AG09319 (cell line): ENCODE measurements at places on chromosomes 11 and 22.
A peak's percentile ranks its signal among the peaks of the same experiment; 100 is the strongest.

DNA sequence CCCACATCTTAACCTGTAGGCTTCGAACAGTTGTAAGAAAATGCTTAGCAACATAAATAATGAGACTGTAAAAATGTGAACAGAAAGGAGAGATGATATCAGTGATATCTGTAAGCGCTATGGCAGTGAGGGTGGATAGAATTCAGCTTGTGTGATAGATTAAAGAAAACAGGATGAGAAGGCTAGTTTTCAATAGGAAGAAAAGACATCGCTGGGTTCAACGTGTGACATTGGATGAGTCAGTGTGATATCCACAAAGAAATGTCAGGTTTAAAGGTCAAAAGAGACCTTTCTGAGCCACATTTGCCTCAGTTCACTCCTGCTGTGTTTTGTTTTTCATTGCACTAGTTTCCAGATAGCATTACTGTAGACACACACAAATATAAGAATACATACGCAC lies 13.7 kb upstream of the RFPL3 start:
- DNase-seq, result no peak

DNA sequence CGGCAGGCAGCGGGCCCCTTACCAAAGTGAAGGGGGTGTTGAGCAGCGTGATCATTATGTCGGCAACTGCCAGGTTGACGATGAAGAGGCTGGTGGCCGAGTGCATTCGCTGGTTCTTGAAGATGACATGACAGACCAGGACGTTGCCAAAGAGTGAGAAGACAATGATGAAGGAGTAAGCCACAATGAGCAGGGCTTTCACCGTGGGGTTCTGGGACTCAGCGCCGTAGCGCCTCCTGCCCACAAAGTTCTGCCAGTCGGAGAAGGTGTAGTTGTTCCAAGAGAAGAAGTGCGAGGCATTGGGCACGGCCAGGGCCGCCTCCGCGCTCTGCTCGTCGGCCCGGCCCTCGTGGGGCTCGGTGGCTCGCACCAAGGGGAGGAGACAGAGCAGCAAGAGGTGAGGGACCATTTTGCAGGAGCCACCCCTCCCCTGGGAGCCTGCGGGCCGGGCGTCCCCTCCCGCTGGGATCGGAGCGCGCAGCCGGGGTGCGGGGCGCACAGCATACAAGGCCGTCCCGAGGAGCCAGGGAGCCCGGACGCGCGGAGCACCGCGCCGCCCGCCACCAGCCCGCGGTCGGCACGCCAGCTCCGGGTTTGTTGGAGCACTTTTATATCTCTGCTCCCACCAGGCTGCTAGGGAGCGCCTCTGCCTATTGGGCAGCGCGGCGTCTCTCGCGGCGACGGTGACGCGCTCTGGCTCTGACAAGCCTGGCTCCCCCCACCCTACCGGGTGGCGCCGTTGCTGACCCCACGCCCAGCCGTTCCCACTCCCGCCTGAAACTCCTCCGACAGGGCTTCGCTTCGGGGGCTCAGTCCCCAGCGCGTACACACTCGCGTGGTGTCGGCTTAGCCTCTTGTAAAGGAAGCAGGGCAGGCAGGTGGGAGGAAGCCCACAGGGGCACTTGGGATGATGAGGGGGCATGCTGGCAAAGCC lies at the start of gene GPR83:
Gene GPR83, minus strand, starts transcription at position 581 of the 934 bp plus-strand sequence. Its CDS starts 172 bp downstream, at position 409.
- no peak for DNase-seq

DNA sequence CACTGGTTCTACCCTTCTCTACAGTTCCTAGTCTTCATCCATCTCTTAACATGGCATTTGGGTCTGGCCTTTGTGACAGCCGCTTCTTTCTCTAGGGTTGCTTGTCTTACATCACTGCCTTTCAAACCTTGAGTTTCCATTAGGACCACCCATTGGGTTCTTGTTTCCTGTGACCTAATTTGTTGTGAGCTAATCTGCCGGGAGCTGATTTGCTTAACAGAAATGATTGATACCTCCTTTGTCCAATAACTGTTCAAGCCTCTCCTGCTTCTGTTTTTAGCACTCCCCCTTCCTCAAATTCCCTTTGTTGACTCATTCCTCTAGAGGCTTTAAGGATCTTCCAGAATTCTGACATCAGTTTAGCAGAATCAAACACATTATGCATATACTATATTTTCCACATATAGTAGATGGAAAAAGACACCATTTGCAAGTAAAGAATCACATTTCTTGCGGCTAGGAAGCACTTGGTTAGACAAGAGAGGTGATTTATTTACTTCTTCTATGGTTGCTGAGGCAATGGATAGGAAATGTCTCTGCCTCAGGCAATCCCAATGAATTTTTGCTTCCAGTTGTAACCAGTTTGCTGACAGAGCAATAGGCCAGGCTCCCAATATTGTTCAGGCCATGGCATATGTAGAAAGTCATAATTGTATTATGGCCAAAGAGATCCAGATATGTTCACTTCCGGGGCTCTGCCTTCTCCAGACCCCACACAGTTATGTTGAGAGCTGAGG lies 130.7 kb downstream of the SNX19 start:
- DNase-seq, result no peak

GRCh38 chr22:31637891-31638618 lies 24.0 kb downstream of the PISD start:
- no peak for DNase-seq

- DNase-seq, result no peak
Observed at GRCh38 chr11:134124660-134125451, 56.0 kb downstream of the JAM3 start.

DNA sequence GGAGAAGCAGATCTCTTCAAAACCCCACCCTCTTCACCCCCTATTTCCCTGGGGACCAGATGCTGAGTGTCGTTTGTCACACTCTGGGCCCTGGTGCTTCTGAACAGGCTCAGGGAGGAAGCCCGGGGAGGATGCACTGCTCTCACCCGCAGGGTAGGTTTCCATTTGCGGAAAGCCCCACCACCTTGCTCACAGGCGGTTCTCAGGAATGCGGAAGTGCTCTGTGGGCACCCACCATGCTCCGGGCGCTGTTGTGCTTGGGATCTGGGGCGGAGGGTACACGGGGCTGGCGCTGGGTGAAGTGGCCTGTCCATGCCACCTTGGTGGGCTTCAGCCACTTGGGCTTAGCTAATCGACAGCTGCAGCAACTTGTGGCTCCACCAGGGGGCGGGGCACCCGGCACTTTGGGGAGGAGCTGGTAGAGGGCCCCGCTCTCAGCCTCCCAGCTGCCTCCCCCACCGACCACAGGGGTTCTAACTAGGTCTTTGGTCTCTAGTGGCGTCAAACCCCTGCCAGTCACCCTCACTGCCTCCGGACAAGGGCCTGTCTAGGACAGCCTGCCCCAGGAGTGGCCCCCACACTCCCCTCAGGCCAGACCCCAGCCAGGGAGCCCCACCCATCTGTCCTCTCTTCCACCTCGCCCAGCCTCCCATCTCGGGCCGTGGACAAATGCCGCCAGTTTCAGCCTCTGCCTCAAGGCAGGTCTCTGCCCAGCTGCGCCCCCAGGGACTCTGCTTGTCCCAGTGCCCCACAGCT lies 7.4 kb downstream of the NDUFV1 start:
- no peak for DNase-seq

DNA sequence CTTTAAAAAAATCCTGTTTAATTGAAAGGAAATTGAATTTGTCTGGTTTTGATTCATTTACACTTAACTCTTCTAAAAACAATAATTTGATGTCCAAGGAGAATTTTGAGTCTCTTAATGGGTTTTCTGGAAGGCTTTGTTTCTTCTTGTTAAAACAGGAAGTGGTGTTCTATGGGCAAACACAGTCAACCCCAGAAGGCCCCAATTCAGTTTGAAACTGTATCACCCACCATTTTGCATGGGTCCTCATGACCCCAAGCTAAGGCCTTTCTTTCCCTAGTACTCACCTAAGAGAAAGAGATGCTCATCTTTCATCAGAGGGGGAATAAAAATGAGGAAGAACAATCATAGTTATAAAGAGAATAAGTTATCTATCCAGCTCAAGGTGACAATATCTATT lies 10.6 kb downstream of the FLI1 start:
- DNase-seq, result no peak

DNA sequence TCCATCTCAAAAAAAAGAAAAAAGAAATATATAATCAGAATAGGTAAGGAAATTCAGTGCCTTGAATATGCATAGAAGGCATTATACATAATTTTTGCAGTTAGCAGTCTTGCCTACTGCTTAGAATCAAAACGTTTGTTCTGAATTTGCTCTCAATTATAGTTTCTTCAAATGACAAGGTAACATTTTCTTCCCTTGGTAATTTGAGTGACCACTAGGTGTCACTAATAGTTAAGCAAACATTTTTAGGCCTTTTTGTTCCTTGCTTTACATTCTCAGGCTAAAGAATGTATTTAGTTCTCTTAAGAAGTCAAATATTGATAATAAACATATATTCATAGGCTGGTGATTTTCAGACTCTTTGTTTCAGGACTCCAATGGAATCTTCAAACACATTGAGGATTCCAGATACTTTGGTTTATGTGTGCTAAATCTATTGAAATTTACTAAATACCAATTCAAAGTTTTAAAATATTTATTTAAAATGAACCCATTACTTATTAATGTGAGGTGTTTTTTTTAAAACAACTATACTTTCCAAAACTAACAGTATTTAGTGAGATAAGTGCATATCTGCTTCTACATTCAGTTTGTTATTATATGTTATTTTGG lies 55.0 kb upstream of the DEPDC7 start:
- DNase-seq, result peak; percentile 15

GRCh38 chr11:6567371-6567745 lies 36.1 kb downstream of the RRP8 start:
- no peak for DNase-seq

- no peak for DNase-seq
Observed at GRCh38 chr11:19768815-19769214, 56.2 kb downstream of the NAV2 start.

GRCh38 chr11:92533657-92534335 lies 309.2 kb downstream of the FAT3 start:
- no peak for DNase-seq

GRCh38 chr11:63766531-63767235 lies 1.9 kb downstream of the ZFTA start:
- no peak for DNase-seq

GRCh38 chr11:121415856-121416255 lies 36.3 kb upstream of the SORL1 start:
- DNase-seq, result no peak

GRCh38 chr11:45079943-45080719 lies 66.3 kb upstream of the PRDM11 start:
- DNase-seq, result no peak

DNA sequence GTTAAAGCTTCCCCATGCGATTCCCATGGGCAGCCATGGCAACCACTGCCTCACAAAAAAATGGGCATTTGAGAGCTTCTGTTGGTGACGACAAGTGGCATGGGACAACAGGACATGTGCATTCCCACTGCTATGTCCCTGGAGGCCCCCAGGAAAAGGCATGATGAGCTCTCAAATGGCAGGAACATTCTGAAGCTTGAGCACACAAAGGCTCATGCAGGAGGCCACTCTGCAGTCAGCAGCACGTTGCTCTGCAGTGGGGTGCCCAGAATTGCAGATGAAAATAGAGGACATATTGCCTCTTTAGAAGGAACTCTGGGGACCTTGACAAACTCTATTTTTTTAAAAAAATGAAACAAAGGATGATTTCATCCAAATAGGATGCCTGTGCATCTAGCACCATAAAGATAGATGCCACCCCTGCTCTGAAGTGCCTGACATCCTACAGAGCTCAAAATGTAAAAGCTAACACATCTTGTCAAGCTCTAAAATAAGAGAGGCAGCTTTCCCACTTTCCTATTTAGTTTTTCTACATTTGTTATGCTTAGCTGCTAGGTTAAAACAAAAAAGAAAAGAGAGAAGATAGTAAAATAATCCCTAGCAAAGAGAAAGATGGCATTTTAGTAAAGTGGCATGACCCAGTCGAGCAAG lies 277.6 kb upstream of the ZC3H12C start:
- no peak for DNase-seq

DNA sequence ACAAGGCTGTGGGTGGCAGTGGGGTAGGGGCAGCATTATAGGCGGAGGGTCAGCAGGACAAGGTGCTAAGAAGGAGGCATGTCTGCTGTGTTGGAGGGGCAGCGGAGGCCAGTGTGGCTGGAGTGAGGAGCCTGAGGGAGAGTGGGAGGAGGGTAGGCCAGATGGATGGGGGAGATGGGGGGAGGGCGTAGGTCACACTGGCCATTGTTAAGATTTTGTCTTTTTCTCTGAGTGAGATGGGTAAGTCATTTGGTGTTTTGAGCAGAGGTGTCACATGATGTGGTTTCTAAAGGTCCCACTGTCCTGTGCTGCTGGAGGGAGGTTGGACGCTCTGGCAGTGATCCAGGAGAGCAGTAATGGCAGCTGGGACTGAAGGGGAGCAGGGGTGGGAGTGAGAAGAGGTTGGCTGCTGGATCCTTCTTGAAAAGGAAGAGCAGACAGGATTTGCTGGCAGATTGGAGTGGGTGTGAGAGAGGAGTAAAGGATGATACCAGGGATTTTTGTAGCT lies 9.8 kb downstream of the PPP6R3 start:
- no peak for DNase-seq

DNA sequence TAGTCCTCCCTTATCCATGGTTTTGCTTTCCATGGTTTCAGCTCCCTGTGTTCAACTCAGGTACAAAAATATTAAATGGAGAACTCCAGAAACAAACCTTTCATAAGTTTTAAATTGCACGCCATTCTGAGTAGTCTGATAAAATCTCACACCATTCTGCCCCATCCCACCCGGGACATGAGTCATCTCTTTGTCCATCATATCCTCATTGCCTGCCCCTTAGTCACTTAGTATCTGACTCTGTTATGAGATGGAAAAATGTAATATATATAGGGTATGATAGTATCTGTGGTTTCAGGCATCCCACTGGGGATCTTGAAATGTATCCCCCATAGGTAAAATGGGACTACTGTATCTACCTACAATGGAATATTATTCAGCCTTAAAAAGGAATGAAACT lies 35.5 kb upstream of the FGF3 start:
- no peak for DNase-seq

DNA sequence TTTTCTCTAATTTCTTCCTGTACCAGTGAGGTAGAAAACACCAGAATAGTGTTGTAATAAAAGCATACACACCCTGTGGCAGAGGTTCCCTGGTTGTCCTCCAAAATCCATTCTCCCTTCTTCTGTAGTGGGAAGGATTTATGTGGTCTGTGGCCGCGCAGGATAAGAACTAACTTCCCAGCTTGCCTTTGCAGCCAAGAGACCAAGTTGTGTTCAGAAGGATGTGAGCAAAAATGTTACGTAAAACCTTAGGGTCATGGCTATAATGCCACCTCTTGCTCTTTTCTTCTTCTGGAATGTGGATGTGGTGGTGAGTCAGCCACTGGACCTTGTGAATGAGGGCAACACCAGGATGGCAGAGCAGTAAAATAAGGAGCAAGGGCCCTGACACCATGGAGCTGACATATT lies 28.4 kb downstream of the CCDC90B start:
- DNase-seq, result no peak

DNA sequence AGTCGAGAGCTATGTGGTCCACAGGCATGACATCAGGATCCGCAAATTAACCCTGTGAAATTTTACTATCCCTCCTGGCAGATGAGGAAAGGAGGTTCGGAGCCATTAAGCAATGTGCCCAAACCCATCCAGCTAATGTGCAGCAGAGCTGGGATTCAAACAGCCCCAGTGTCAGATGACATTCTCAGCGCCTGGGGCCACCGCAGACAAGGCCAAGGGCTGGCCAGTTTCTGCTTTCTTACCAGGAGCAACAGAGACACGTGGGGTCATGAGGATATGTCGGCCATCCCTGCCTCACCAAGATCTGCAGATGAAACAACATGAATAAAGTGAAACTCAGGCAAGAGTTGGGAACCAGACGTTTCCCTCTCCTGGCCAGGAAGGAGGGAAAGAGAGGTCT lies 110.2 kb downstream of the TENM4 start:
- DNase-seq, result no peak
